ENCODE measurements at places on chromosomes 4 and X.
A peak's percentile ranks its signal among the peaks of the same experiment; 100 is the strongest.

GRCh38 chr4:165425629-165426028, 46.8 kb downstream of the CPE start:
- DNase-seq, result no peak

DNA sequence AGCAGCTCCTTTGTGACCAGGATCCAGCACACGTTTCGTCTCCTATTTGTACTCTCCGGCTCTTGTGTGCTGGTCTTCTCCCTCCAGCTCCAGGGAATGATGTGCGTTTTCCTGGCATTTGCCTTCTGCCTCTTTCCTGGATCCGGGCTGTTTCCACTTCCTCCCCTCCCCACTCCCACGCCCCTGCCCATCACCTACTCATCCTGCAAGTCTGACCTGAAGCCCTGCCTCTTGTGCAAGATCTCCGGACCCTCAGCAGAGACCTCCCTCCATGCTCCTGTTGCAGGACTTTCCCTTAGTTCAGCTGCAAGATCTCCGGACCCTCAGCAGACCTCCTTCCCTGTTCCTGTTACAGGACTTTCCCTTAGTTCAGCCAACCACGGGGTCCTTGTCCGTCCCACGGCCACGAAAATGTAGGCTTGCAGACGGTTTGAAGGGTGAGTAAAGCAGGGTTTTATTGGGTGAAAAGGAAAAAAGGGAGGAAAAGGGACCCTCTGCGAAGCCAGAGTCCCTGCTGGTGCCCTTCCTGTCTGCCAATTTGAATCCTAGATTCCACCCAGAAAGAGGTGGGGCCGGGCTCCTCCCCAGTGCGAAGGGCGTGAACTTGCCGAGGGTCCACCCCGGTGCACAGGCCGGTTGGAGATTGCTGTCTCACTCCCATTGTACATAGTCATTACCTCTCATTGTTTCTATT, 74.4 kb upstream of the IRF2 start:
- DNase-seq, result no peak

GRCh38 chr4:69760455-69760854, at the start of gene SULT1B1:
SULT1B1 (minus strand) TSS chr4:69760620; CDS start chr4:69755217, 5,403 bp downstream.
- DNase-seq, result peak; percentile 72

DNA sequence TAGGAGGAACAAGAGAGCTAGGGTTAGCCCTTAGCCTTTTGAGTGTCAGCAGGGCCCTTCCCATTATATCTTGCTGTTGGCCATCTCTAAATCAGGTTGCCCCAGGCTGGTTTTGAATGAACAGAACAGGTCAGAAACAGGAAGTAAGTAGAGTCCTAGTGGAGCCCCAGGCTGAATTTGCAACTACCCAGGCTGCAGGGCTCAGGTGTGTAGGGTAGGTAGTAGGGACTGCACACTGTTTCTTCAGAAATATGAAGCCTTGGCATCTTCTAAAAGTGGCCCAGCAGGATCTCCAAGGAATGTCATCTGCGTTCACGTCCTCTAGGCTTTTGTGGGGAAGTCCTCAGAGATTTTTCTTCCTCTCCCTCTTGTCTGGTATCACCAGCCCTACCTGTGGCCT, 90.2 kb downstream of the ADGRG4 start:
- DNase-seq, result no peak

GRCh38 chr4:81418572-81418971, 53.1 kb downstream of the RASGEF1B start:
- no peak for DNase-seq

GRCh38 chr4:136699905-136700304, 832.4 kb downstream of the PCDH18 start:
- no peak for DNase-seq

- DNase-seq, result no peak
These were observed 1.2 kb downstream of the MGST2 start for GRCh38 chr4:139666735-139667281.

- no peak for DNase-seq
These were observed 4.0 kb downstream of the ITIH6 start for GRCh38 chrX:54794028-54794427.

DNA sequence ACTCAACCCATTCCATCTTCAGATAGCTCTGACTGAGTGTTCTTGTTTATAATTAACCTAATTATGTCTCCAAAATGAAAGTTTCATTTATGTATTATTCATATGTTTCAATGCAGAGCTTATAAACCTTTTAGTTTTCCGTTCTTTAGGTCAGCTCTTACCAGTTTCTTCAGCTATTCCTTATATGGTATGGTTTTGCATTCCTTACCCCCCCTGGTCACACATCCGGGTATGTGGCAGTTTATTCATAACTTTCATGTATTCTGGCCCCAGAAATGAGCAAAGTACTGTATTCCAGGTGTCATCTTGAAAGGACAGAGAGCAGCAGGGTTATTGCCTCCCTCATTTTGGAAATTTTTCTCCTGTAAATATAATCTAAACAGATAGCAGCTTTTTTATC, 16.8 kb upstream of the IGSF1 start:
- DNase-seq, result no peak

DNA sequence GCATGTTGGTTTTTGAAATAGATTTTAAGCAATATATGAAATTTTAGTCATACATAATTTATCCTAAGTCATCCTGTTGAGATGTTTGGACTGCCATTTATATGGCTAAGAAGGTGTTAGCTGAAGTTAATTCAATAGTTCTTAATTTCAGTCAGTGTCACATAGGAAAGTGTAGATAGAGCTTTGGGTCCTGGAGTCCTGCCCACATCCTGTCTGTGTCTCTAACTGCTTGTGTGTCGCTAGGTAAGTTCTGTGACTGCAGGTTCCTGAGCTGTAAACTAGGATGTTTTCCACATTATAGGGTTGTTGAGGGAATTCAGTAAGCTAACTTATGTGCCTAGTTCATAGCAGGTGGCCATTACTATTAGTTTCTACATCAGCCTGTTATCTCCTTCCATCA, 20.7 kb downstream of the OFD1 start:
- DNase-seq, result no peak
